ENCODE measurements at places on chromosomes 11 and 22. TPM values are rescaled to one million over a fixed set of nuclear protein-coding genes. Genes with fewer than 3 reads are reported as not detected.

The RELT gene
- 3.2 TPM for total RNA-seq

The GPR137 gene
- total RNA-seq = 9.9 TPM

The KRTAP5-10 gene
- not detected for total RNA-seq

The RFPL2 gene
- total RNA-seq = not detected

The OR52J3 gene
- 1.7 TPM for total RNA-seq

The RGL4 gene
- total RNA-seq = not detected

The UPB1 gene
- not detected for total RNA-seq

The DBX1 gene
- not detected for total RNA-seq

The MPZL3 gene
- under 0.01 TPM for total RNA-seq

The KCNK7 gene
- not detected for total RNA-seq

The POLDIP3 gene
- total RNA-seq = 30.3 TPM

The NEFH gene
- 0.58 TPM for total RNA-seq

The PKDREJ gene
- total RNA-seq = not detected

Measured in myometrial cell (primary cell).